T-cell (primary cell): ENCODE measurements at places on chromosomes 5 and 9.

- DNase-seq: no peak
Observed at GRCh38 chr5:19920761-19921160, 67.2 kb downstream of the CDH18 start.

- no peak for DNase-seq
Observed at GRCh38 chr5:168831383-168831782, 252.2 kb upstream of the PANK3 start.

DNA sequence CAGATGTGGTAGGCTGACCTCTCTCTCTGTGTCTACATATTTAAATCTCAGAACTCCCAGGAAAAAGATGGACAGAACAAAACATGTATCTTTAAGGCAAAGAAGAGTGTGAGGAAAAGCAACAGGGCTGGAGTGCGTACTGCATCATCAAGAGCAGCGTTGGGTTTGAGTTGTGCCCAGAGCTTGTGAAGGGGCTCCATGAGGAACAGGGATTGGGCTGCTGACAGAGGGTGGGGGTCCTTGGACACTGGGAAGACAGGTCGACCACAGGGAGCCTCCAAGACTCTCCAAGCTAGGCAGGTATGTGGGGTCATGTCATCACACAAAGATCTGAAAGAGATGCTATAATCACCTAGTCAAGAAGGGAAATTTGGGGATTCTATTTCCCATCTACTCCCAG, 309.9 kb downstream of the IRX1 start:
- DNase-seq: no peak

DNA sequence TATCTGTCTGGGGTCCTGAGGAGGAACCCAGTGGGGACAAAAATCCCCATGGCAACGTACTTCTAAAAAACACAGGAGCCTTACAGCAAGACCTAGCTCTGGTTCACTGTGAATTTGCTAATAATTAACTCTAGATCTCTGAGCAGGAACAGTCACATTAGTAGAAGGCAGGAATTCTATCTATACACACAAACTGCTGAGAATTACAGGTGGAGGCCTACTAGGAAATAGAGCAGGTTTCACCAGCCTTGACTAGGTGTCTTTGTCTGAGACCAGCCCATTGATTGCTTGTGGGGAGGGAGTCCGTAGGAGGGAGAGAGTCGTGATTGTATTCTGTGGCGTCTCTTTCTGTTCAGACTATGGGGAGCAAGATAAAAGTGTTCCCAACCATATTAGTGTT, 44.8 kb downstream of the PRLR start:
- no peak for DNase-seq

DNA sequence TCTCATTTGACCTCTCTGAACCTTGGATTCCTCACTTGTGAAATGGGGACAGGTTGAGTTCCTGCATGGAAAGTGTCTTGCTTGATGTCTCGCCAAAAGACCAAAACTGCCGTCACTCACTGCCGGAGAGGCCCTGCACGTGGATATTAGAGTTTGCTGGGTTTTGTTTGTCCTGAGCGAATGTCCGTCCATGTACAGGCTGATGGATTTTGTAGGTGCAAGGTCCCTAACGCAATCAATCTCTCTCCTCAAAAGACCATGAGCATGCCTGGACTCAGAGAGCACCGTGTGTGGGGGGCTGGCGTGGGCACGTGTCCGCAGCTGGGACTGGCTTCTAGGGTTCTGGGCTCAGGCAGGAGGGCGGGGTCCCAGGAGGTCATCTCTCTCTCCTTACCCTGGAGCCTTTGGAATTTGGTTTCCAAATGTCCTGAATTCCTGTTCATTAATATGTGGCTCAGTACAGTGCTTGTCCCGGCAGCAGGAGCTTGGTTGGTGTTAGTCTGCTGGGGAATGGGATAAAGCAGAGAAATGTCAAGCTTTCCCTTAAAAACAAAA, 146.0 kb upstream of the IER5L start:
- DNase-seq: no peak

DNA sequence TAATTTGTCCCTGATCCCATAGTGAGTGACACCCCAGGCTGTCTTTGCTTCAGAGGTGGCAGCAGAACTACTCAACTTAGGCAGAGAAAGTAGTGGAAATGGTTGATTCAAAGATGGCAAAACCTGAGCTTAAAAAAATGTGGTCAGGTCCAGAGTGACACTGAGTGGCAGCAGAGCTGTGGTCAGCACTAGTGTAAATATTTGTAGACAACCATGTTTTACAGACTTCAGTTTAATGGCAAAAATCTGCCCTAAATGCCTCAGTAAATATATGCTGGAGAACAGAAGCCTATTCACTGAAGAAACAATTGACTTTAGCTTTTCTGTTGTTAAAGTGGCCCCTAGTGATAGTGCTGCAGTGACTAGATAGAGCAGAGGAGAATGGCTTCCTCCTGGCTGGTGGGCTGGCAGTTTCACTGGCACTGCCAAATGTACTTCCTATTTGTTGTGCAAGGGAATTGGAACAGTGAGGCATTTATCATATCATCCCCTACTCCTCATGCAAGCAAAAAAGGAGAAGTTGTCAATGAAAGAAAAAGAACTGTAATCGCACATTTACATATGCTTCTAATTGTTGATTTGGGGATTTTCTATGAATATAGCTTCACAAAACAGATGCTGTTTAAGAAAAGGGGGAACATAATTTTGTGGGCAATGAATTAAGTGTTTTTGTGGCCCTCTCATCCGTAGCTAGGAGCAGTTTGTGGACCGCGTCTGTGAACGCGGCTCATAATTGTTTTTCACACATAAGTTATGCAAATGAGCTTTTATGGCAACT, 12.0 kb downstream of the PBX3 start:
- DNase-seq: no peak

DNA sequence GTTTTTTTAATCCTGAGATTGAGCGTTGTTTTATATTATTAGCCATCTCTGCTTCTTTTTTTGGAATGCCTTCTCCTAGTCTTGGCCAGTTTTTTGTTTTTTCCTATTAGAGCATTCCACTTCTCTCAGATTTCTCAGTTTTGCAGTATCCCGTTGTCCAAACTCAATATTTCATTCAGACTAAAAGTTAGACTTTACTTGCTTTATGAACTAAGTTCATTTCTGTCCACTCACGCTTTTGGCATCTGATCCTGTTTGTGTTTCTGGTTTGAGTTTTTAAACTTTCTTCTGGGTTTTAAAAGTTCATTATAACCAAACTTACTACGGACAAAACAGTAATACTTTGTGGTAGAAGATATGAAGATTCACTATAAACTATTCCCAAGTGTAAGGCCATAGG, 288.3 kb upstream of the MPDZ start:
- no peak for DNase-seq

DNA sequence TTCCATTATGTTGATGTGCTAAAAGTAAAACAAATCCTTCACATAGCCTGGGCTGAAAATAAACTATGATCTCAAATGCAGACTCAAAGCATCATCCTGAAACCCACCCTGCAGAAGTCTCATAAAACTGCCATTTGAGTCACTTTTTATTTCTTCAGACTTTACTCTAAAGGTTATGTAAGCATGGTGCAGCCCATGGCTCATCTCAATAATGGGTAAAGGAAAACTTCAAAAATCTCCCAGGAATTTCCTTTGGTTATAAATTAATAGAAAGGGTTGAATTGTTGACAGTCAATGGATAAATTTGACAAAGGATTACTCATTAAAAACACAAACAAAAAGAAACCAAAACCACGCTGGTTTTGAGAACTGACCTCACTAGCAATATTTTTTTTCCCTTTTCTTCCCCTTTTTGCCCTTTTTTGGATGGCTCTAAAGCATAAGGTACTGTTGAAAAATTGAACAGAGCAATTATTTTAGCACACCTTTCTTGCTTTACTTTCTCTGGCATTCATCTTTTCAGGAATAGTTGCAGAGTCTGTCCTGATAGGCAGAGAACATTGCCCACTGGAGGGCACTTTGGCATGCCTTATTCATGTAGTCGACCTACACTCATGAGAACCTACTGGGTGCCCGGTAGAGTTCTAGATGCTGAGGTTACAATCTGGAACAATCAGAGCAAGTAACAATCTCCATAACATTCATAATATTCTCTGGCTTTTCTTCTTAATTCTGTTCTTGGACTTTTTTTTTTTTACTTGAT, 191.4 kb downstream of the TMEM167A start:
- DNase-seq: no peak

DNA sequence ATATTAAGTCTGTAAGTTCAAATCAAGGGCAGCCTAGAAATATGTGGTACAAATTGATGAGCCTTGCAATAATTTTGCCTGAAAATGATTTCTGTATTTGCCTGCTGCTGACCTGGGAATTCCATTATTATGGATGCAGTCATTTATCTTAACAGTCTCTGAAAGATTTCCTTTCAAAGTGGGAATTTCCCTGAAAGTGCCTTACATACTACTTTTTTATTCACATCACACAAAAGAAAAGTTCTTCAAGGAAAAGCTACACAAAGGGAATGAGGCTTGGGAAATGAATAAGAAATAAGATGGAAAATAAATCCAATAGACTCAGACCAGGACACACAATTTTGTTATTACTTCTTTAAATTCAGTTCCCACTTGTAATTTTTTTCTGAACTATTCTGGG, 537.8 kb upstream of the PTGER4 start:
- no peak for DNase-seq

- DNase-seq: no peak
Observed at GRCh38 chr5:102309586-102309985, 13.5 kb upstream of the SLCO4C1 start.

DNA sequence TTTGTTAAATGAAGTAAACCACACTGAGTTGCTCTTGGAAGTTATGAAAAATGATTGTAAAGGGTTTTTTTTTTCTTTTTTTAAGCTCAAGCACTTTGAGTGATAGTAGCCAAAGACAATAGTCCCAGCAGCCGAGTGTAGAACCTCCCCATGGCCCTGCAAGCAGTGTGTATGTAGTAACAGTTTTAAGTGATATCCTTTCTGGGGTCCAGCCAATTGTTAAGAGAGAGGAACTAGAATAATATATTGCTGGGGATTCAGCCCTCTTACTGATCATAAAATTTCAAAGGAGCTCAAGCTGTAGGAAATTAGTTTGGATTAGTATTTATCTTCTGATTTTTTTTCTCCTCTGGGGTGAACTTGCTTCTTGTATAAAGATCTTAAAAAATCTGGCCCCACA, 43.2 kb downstream of the NPR3 start:
- no peak for DNase-seq
